ENCODE measurements at places on chromosomes 1 and 21.
A peak's percentile ranks its signal among the peaks of the same experiment; 100 is the strongest.

DNA sequence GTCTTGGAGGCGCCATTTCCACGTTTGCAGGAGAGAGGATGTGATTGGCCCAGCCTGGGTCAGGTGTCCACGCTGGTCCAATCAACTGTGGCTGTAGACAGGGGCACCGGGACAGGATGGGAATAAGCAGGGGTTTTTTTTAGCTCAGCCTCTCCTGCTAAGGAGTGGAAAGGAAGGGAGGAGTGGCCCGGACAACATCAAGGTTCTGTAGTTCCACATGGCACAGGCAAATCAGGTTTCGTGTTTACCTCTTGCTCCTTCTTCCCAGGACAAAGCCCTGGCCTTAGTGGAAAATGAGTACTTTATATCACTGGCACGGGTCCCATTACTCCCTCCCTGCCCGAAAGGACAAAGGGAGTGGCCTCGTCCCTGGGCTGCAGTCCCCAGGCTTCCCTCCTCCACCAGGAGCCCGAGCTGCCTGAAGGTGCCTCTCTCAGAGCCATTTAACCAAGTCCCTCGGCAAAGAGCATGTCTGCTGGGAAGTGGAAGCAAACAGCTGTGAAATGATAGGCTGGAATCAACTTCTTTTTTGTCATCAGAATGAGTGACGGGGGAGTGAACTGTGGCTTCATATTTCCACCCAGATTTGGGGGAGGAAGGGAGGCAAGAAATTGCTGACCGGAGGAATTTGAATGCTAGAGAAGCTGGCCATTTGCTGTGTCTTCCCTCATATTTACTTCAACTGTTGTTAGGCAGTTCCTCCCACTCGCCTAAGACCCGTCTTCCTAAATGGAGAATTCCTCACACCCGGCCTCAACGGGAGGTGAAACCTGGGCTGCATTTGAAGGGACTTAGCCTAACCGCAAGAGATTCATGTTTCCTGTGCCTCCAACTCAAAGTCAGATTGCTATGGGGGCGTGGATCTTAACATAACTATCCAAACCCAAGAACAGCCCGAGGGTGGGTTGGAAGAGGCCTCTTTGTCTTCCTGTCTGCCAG, 84.9 kb upstream of the SLC44A3 start:
- no peak for DNase-seq

- no peak for DNase-seq
These were observed 39.9 kb upstream of the TARBP1 start for GRCh38 chr1:234518876-234519275.

DNA sequence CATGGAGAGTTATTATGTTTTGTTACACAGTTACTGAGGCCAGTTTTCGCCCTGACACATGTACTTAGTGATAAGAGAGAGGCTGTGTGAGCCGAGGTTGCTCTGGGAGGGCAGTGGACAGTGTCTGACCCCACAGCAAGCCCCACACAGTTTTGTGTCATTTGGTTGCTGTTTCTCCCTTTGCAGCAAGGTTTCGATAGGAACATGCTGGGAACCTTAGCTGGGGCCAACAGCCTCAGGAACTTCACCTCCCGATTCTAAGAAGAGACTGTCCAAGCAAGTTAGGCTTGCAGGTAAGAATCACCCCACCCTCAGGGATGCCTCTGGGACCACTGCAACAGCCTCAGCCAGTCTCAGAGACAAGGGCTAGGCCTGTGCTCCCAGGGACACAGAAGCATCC, 45.3 kb downstream of the PKP1 start:
- no peak for DNase-seq

GRCh38 chr1:202968895-202969295, 1.8 kb upstream of the CYB5R1 start:
- DNase-seq = peak; percentile 57

DNA sequence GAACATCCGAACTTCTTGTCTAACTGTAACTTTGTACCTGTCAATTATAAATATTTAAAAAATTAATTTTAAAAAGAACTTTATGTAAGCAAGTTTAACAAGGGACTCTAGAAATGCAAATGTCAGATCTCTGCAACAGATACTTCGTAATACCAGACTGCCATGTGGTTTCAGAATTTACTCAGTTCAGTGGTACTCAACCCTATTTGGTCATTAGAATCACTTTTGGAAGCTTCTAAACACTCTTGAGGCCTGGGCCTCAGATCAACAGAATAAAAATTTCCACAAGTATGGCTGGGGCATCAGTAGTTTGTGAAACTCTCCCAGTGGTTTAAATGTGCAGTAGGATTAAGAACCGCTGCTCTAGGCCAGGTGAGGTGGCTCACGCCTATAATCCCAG, 139.5 kb upstream of the SMYD2 start:
- no peak for DNase-seq

GRCh38 chr1:221117548-221117951, 238.3 kb downstream of the HLX start:
- DNase-seq = no peak

DNA sequence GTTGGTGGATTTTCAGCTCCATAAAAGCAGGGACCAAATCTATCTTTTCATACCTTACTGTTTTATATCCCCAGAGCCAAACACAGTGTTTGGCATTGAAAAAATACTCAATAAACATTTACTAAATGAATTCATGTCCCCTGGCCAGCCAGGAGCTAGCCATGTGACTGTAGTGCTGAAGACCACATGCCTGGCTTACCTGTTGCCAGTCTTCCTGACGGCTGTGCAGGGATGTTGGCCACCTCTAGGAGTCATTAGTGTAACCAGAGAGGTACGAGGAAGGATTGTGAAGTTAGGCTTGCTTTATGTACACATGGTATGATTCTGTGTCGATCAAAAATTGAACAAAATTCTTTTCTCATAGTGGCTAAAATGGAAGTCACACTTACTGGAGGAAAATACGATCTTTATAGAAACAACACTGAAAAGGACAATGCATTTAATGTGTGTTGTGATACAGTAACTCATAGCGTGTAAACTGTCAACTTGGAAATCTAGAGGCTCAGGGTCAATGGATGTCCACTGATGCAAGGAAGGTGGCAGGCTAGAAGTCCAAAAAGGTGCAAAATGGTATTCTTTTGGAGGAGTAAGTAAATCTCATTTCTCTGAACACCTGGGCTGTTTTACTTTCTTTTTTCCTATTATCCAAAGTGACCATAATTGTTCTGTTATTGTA, 60.9 kb downstream of the FGGY start:
- DNase-seq = no peak

DNA sequence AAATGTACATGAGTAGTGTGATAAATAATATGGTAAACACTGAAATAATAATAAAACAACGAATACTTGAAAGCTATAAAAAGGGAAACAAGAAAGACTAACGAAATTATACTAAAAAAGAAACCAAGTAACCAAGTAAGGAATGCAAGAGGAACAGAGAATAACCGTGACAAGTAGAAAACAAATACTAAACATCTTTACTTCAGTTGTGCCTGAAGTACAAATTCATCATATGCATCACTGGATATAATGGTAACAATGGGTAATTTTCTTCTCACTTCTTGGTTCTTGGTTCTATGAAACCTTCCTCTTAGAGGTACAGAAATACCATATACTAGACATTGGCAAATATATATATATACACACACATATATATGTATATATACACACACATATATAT, 1093.6 kb upstream of the B3GALT2 start:
- DNase-seq = no peak

DNA sequence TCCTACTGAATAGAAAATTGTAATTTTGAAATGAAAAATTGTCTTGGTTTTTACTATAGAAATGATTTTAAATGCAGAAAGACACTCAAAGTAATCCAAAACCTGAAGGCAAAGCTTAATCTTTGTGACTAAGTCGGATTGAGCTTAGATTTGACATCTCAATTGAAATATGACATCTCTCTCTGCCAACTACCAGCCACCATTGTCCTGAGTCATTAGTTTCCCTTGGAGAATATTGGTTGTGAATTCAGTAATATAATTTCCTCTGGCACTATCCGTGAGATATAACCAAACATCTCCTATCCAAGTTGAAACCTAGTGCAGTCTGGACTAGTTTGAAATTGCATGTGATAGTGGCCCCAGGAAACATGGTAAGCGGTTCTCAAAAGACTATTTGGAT, 37.1 kb downstream of the PLA2G4A start:
- no peak for DNase-seq

GRCh38 chr1:6965083-6965934, 180.1 kb downstream of the CAMTA1 start:
- no peak for DNase-seq

DNA sequence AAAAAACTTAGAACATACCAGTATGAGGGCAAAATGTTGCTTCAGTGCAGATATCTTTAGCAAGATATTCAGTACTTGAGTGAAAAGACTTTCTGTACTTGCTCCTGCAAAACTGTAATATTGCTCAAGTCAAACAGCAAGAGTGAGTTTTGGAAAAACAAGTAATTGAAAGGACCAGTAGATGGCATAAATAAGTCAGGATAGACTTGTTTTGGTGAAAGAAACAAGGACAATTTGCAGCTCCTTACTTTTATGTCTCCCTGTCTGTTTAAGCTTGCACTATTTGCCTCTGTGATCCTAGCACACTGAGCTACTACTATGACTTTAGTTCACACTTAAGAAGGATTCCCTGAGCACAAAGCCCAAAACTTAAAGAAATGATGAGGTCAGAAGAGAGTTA, 39.1 kb downstream of the IFI44 start:
- DNase-seq = no peak

DNA sequence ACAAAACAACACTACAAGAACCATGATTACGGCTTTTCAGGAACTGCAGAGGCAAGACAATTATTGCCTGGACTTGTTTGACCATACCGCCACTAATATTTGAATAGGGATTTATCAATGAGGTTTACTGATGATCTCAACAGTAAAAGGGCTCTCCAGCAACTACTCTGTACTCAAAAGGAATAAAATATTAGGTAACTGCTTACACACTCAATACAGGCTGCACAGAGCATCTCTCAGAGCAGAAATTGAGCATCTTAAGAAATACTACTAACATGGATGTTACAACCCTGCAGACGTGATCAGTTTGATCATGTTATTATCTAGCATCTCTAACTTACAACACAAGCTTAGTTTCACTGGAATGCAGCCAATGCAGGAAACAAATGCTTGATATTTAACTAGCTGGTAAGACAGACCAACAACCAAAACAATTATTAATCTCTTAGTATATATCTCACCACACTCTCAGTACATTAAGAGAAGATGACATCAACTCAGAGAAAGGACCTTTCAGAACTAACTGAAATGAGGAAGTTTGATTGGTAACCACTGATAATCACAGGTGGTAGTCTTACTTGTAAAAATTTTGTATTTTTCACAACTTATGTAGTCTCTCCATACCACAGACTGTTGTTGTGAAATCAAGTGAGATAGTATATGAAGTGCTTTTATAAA, 52.2 kb downstream of the PUM1 start:
- no peak for DNase-seq

- DNase-seq = no peak
These were observed 45.6 kb downstream of the DDX20 start for GRCh38 chr1:111801071-111801850.

- DNase-seq = no peak
These were observed 8.7 kb upstream of the MYOC start for GRCh38 chr1:171661076-171661650.

DNA sequence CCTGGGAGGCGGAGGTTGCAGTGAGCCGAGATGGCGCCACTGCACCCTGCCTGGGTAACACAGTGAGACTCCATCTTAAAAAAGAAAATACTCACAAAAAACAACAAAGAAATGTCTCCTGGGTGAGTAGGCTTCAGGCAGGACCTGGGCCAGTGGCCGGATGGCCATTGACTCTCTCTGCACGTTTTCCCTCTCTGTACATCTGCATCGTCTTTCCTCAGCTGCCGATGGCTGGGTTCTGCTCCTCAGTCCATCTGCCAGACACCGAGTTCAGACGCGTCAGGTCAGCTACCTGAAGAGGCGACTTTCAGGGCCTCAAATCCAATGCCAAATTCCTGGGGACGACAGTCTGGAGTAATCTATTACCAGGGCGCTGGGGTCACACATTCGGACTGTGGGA, 199.3 kb downstream of the CAMTA1 start:
- DNase-seq = no peak

GRCh38 chr1:68128820-68129219, 78.4 kb upstream of the DIRAS3 start:
- no peak for DNase-seq

DNA sequence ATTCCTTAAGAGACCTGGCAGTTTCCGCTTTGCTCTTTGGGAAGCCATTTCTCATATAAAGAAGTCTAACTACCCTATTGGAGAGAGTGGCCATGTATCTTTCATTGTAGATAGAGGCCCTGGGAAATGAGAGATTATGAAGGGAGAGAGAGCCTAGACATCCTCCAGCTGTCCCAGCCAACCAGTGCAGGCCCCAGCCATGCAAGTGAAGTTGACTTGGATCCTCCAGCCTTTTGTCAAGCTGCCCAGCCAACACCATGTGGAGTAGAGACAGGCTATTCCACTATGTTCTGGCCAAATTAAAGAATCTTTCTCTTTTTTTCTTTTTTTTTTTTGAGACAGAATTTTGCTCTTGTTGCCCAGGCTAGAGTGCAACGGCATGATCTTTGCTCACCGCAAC, 7.1 kb upstream of the ANP32E start:
- DNase-seq = no peak

DNA sequence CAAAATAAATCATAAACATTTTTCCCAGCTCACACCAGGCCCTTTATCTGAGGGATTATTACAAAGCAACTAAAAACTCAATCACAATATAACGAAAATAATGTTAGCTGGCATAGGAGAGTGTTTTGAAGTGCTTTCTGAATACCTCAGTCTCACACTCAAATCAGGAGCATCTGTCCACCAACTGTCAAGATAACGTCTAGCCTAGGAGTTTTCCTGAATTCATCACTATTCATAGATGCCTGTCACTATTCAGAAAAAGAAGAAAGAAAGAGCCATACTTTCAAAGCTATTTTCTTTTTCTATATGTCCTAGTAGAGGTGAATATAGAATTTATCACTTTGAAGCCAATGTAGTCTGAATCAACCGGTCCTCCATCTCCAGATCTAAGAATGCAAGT, 127.0 kb downstream of the AKT3 start:
- DNase-seq = no peak

DNA sequence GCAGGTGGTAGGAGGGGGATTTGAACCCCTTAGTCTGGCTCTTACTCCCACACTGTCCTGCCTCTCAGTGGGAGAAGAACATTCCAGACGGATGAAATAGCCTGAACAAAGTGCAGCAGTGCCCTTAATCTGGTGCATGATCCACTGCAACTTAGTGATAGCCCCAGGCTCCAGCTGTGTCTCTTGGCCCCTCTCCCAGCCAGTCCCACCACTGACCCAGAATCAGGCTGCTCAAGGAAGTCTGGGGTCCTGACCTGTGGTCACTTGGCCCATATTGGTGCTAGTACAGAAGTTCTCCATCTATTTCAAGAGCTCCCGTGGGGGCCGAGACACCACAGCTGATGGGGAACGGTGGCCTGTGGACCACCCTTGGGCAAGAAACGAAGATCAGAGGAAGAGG, 255.0 kb downstream of the KAZN start:
- DNase-seq = no peak

DNA sequence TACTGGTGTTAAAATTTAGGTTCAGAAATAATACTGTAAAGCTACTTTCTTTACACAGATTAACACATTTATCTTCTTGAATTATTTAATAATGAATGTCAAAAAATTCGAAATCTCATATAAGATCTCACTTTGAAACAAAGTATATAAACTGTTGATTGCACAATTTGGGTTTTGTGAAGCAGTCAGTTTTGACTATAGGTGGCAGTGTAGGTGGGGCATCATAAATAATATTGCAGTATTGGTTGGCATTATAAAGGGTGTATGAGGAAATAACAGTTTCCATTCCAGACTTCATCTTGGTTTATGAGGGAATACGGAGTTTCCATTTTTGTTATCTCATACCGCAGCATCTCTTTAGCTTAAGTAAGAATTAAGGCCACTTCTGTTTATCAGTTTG, 49.9 kb downstream of the SUCO start:
- no peak for DNase-seq
